ENCODE measurements at places on chromosomes 11 and 22.

- DNase-seq = no peak
Measured at GRCh38 chr11:20095189-20095588, 65.1 kb downstream of the DBX1 start.

GRCh38 chr22:36221799-36222751 lies 17.3 kb downstream of the APOL2 start:
- DNase-seq = peak; percentile 29

DNA sequence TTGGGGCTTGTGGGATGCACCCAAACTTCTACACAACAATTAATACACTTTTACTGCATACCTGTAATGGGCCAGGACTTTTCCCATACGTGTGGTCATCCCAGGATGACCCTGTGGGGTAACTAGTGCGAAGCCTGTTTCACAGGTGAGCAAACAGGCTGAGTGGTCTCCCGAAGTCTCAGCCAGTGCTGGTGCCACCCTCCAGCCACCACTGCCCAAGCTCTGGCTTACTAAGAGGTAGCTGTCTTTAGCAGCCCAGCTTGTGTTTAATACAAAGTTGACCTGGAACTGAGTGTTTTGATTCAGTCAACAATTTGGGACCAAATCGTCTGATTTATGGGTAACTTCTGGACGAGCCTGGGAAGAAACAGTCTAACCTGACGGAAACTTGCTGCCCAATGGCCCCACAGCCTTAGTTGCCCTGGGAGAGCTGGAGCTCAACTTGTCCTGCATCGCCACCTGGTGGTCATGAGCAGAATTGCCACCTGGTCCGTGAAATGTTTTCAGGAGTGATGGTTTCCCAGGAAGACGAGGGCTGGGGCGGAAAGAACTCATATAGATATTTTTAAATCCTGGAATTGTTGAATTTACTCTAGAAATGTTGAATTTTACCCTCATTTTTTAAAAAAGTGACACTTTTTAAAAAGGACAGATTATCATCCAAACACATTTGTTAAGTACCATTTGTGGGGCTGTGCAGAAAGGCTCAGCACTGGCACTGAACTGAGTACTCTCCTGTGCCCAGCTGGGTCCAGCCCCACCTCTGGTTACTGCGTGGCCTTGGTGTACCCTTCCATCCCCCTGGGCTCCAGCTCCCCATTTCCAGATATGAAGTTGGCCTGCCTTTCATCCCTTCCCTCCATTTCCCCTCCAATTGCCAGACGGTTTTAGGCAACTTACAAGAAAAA lies 95.5 kb upstream of the PARVA start:
- peak; percentile 82 for DNase-seq

DNA sequence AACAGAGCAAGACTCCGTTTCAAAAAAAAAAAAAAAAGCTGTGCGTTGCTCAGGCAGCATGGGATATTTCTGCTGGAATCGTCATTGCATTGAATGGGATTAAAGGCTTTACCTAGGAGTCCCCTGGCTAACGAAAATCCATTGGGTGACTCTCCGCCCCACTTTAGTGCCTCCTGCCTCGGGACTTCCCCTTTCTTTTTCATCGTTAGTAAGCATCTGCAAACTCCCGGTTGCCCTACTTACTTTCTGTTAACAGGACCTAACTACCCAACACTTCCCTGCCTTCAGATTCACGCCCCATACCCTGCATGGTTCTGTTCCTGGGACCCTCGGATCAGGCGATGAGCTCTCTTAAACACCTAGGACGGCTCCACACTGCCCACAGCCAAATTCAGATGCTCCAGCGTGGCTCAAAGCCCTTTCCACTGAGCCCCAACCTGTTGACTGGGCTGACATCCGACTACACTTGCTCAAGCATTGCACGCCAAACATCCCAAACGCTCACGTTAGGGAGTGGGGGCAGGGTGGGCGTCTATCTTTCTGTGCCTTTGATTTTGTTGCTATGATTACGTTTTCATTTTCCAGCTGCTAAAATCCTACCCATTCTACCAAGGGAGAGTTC lies 143.8 kb downstream of the ST3GAL4 start:
- DNase-seq = no peak

- peak; percentile 64 for DNase-seq
Measured at GRCh38 chr11:93861808-93862207, 11.4 kb upstream of the VSTM5 start.

- peak; percentile 98 for DNase-seq
Measured at GRCh38 chr11:96155627-96156378, 187.2 kb downstream of the MAML2 start.

GRCh38 chr11:122241566-122241965 lies 125.6 kb upstream of the BLID start:
- DNase-seq = no peak

- no peak for DNase-seq
Measured at GRCh38 chr11:103547024-103547423, 437.8 kb downstream of the DYNC2H1 start.

- peak; percentile 60 for DNase-seq
Measured at GRCh38 chr11:106988151-106989077, 29.9 kb downstream of the GUCY1A2 start.

- DNase-seq = no peak
Measured at GRCh38 chr11:117513666-117514065, 186.0 kb downstream of the CEP164 start.

GRCh38 chr22:38565441-38565840 lies 4.5 kb downstream of the DMC1 start:
- DNase-seq = no peak

- DNase-seq = no peak
Measured at GRCh38 chr11:92569726-92570125, 345.1 kb downstream of the FAT3 start.

DNA sequence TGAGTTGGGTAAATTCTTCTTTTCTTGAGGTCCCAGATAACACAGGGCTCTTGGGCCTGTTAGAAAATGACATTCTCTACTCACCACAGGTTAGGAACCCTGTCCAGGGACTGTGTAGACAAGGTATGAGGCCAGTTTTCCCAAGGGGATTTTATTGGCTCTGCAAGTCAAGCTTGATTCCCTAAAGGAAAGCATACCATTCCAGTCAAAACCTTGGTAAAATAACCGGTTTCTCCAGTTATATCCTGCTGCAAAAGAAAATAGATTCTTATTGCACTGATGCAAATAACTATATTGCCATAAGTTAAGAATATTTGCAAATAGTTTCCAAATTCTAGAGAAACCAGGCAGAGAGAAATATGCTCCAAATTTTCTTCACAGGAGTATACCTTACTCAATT lies 9.6 kb upstream of the FOLR3 start:
- DNase-seq = no peak

- DNase-seq = no peak
Measured at GRCh38 chr11:72589802-72590761, 84.1 kb downstream of the PDE2A start.

DNA sequence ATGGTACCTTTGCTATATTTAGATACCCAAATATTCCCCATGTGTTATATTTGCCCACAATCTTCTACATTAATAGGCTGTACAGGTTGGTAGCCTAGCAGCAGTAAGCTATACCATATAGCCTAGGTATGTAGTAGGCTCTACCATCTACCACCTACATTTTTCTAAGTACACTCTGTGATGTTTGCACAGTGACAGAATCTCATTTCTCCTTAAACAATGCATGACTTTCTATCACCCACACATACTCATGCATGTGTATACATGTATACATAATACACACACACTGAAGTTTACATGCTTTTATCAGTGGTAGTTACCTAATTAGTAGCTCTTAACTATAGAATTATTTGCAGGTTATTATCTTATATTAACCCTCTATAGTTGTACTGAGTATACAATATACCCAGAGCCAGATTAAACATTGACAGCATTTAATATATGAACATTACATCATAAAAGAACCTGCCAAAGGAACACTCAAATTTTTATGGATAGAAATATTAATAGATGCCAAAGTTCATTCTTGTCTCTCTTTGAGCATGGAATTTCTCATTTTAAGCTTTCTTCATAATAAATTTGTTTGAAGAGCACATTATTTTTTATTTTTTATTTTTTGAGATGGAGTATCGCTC lies 51.4 kb downstream of the ELP4 start:
- no peak for DNase-seq

DNA sequence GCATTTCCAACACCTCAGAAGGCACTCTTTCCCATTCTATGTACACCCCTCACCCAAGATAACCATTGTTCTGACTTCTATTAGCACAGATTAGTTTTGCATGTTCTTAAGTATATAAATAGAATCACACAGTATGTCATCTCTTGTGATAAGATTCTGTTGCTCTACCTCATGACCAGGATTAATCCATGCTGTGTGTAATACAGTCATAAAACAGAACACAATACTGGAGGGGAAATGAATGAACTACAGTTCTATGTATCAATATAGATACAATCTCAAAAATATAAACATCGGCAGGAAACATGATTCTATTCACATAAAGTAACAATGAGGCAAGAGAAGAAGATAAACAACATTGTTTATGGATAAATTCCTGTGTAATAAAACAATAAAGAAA lies 151.5 kb downstream of the ATG16L2 start:
- DNase-seq = no peak

- no peak for DNase-seq
Measured at GRCh38 chr11:105786741-105787140, 176.9 kb downstream of the GRIA4 start.

DNA sequence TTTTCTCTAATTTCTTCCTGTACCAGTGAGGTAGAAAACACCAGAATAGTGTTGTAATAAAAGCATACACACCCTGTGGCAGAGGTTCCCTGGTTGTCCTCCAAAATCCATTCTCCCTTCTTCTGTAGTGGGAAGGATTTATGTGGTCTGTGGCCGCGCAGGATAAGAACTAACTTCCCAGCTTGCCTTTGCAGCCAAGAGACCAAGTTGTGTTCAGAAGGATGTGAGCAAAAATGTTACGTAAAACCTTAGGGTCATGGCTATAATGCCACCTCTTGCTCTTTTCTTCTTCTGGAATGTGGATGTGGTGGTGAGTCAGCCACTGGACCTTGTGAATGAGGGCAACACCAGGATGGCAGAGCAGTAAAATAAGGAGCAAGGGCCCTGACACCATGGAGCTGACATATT lies 28.4 kb downstream of the CCDC90B start:
- peak; percentile 45 for DNase-seq

GRCh38 chr22:36901411-36902142 lies 11.9 kb upstream of the CSF2RB start:
- no peak for DNase-seq

GRCh38 chr22:29491012-29491411 lies 11.0 kb downstream of the NEFH start:
- no peak for DNase-seq

- DNase-seq = no peak
Measured at GRCh38 chr11:117189941-117190544, 9.1 kb upstream of the TAGLN start.

DNA sequence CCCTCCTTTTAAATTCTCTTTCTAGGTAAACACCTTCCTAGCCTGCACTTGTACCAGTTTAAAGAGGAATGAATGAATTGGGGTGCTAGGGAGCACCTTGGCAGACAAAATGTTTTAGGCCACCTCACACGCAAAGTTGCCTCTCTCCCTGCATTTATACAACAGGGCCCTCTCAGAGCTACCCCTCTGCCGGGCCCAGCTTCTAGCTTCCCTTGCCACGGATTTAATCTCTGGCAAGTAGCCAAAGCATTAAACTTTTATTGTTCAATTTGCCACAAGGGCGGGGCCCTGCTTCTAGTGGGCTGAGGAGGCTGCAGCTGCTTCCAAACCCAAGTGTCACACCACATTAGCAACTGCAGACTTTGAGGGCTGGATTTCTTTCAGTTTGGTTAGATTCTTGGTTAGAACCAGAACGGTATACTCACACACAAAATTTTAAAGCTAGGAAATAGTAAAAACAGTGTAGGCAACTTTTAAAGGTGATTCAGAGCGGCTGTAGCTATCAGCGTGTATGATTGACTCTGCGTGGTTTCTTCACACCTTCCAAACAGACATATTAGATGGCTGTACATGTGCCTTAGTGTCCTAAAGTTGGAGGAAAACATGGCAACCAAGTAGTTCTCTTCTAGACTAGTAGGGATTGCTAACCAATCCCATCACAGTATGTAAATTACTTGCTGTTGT lies 6.5 kb downstream of the KREMEN1 start:
- DNase-seq = no peak

DNA sequence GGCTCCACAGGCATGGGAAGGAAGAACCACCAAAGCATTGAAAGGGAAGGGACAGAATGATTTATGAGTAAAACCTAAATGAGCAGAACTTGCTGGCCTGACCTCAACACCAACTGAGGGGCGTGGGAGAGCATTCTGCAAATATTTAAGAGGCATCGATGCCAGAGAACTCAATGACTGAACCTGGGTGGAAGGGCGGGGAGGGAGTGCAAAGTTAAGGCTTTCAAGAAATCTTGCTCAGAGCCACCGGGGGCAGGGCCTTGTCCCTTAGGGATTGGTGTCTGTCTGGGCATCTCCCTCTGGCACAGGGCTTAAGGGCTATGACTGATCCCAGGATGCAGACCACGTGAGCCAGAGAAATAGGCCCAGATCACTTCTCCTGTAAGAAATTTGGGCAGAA lies 137.1 kb downstream of the ADAMTS15 start:
- DNase-seq = peak; percentile 81

GRCh38 chr22:27748349-27748748 lies 53.2 kb downstream of the MN1 start:
- DNase-seq = no peak

GRCh38 chr22:16824716-16825687 lies at the start of gene XKR3:
Gene XKR3, minus strand, starts transcription at chr22:16825411. Its CDS starts 17,338 bp downstream, at chr22:16808073.
- no peak for DNase-seq

GRCh38 chr22:26634189-26634588 lies 12.4 kb downstream of the CRYBA4 start:
- DNase-seq = no peak

DNA sequence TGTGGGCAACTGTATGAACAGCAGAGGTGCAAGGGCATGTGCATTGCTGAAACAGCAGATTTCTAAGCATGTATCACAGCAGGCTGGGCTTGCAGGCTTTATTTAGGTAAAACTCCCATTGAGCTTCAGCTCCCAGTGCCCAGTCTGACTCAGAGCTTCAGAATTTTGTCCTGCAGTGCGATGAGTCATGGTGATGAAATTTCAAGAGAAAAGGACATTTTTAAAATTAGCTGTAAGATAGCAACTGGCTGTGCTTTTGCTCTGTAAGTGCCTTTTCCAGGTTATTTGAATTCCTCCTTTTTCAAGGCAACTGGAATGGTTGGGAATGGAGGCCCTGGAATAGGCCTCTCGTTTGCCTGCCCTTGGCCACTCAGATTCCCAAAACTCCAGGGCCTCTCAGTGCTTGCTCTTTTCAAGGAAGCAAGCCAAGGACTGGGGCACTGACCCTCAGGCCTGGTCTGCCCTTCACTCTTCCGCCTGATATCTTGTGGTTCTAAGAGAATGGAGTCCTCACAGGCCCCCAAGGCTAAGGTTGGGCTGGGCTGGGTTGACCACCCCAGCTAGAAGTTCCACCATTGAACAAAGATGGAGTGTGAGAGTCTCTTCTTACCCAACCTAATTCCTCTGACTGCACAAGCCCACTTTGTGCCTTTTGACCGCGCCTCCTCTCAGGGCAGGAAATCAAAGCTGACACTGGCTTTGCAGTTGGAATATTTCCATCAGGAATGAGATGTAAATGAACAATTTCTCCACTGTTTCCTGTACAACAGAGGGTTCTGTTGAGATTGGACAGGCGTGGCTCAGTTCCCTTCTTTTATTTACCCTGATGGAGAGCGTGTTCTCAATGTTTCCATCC lies 59.5 kb upstream of the PRSS23 start:
- DNase-seq = peak; percentile 99
